ENCODE measurements at places on chromosomes 4 and X.
A peak's percentile ranks its signal among the peaks of the same experiment; 100 is the strongest.

- DNase-seq, result no peak
These were observed 574.3 kb upstream of the DIPK2B start for GRCh38 chrX:45774961-45775360.

GRCh38 chrX:13198762-13199064, 121.1 kb downstream of the ATXN3L start:
- no peak for DNase-seq

- no peak for DNase-seq
These were observed 62.4 kb downstream of the TMEM165 start for GRCh38 chr4:55458164-55458563.

DNA sequence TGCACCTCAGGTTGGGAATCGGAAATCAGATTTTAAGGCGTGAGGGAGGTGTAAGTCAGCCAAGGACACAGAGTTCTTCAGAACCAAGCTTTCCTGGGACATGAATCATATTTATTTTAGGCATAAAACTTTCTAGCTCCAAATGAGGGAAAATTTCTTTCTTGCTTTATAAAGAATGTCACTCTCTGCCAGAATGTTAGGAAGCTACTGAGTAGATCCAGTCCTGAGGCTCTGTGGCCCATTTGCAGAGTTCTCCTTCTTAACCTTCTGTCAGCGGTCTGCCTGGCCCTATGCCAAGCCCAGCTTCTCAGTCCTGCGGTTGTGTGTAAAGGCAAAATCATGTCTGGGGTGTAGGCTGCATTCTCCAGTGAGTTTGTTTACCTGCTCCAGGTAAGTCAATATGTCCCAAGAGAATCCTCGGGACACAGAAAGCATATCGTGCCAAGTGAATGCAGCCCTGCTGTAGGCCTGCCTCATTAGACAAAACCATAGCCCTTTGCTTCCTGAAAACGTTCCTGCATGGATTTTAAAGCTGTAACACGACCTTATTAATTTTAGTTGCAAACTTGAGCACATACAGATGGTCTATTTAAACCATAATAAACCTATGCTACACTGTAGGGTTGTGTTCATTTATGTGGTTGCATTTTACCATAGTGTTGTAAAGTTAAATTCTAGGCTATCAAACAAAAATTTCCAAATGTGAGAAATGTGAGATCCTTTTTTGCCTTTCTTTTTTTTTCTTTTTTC, 29.2 kb upstream of the CCNI start:
- peak; percentile 75 for DNase-seq

GRCh38 chrX:120304256-120304655, 7.0 kb downstream of the TMEM255A start:
- no peak for DNase-seq

DNA sequence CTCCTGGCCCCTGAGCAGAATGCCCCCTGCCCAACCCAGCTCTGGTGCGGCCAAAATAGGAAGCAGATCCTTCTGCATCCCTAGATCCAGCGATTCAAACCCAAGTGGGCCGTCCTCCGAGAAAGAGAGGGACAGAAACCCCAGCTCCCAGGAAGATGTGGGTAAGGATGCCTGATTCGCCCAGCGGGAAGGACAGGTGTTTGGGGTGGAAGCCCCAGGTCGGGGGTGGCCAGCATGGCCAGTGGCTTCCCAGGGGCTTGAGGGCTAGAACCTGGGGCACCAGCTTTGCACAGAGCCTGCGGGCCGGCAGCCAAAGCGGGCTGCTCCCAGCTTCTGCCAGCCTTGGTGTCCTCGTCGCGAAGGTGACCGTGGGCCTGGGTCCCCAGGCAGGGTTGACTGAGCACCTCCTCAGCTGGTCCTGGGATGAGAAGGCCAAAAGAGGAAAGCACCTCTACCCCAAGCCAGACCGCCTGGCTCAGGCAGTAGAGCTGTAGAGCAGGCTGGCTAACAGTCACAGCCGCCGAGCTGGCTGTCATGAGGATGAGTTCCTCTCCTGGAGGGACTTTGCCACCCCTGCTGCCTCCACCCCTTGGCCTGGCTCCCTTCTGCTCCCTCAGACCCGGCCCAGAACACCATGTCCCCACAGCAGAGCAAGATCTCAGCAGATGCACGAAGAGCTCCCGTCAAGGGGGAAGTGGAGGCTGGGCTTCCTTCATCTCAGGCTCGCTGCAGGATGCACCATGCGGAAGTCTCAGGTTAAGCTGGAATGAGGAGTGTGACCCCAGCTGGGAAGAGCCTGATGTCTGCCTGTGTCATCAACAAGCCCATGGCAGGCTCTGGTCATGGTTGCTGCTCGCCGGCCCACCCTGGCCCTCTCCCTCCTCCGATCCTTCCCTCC, 59.9 kb downstream of the CPZ start:
- DNase-seq, result peak; percentile 55

DNA sequence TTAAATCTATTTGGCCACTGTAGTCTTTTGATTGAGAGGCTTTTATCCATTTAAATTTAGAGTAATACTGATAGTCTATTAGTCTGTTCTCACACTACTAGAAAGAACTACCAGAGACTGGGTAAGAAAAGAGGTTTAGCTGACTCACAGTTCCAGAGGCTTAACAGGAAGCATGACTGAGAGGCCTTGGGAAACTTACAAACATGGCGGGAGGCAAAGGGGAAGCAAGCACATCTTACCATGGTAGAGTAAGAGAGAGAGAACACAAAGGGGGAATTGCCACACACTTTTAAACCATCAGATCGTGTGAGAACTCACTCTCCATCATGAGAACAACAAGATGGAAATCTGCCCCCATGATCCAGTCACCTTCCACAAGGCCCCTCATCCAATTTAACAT, 410.9 kb downstream of the PDGFC start:
- no peak for DNase-seq

- DNase-seq, result no peak
These were observed 90.8 kb downstream of the FNIP2 start for GRCh38 chr4:158859661-158860060.

DNA sequence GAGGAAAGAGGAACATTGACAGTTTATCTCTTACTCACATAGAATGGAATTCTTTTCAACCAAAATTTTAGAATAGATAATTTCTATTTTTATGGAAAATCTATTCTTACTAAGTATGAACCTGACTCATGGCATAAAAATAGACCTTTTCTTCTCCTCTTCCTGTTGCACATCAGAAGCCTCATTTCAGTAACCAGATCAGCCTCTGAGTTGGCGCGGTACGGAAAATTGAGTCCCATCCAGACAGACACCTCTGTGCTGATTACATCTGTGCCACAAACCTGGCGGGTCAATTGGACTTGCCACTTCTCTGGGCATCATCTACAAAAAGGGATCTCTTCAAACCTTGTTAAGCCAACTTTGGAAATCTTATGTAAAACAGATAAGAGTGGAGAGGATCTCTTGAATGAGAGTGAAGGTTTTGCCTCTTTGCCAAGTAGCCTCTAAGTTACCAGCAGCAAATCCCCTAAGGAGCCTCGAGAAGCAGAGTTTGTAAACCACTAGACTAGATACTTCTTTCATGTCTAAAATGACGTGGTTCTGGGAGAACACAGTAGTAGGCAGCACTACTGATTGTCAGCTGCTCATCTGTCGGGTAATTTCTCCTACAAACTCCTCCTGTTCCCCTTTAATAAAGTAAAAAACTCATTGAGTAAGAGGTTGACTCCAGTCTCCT, 37.4 kb downstream of the TENM3 start:
- DNase-seq, result no peak

Measured in RWPE2 (cell line).